ENCODE measurements at places on chromosomes 7 and 10.

DNA sequence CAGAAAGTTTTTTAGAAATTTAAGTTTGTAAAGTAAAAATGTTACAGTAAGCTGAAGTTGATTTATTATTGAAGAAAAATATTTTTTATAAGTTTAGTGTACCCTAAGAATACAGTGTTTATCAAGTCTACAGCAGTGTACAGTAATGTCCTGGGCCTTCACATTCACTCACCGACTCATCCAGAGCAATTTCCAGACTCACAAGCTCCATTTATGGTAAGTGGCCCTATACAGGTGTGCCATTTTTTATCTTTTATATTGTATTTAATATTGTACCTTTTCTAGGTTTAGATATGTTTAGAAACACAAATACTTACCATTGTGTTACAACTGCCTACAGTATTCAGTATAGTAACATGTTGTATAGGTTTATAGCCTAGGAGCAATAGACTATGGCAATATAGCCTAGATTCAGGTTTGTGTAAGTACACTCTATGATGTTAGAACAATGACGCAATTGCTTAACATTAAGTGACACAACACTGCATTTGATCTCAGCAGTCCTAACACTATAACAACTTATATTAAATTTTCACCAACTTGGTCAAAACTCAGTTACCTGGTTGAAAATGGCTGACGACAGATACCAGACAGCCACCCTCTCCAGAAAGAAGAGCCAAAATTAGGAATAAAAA, 45.7 kb downstream of the HIBADH start:
- no peak for DNase-seq

- DNase-seq = peak; percentile 84
Measured at GRCh38 chr7:83550100-83550499, 98.8 kb downstream of the SEMA3E start.

DNA sequence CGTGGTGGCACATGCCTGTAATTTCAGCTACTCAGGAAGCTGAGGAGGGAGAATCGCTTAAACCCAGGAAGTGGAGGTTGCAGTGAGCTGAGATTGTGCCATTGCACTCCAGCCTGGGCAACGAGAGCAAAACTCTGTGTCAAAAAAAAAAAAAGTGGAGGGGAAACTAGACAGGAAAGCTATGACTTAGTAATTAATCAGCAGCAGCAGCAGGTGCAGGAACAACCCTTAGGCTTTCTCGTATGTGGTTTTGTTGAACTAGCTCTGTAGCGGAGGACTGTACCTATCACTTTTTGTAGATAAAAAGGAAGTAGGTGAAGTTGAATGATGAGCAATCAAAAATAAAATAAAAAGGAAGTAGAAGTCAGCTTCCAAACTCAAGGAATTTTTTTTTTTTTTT, 76.9 kb upstream of the KMT2C start:
- no peak for DNase-seq

DNA sequence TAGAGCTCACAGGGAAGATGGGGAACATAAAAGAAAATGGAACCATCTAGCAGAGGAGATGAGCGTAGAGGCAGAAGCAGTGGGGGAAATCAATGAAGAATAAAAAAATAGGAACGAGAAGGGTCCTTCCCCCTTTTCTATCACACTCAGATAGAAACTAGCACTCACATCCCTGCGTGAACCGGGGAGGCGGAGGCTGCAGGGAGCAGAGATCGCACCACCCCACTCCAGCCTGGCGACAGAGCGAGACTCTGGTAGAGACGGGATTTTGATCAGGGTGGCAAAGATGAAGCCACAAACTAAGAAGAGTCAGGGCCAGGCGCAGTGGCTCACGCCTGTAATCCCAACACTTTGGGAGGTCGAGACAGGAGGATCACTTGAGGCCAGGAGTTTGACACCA, 64.7 kb upstream of the ECHDC3 start:
- no peak for DNase-seq

DNA sequence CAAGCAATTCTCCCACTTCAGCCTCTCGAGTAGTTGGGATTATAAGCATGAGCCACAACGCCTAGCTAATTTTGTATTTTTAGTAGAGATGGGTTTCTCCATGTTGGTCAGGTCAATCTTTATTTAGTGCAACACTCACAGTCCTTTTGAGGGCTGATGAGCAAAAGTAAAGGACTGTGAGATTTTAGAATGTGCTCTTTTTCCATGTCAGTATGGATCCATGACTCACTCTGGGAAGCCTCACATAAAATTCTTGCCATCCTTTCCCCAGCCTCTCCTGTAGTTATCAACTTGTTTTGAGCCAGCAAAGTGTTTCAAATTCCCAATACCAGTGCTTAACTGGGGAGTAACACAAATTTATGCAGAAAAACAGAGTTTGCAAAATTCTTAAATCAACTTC, 135.8 kb upstream of the CXCL12 start:
- DNase-seq = no peak

DNA sequence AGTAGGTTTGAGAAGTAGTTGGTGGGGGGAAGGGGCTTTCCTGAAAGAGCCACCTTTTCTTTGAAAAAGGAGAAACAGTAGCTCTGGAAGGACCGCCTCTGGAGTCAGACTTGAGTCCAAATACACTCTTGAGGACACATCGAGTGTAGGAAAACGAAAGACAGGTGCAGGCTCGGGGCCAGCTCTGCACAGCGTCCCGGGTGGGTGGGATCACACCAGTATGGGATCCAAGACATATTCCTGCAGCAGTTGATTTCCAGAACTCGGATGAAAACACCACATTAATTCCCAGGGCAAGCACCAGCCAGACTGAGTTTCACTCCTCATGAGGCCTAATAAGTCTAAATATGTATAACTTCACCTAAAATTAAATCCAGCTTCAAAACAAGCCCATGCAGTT, 61.4 kb downstream of the ASB13 start:
- DNase-seq = no peak
